ENCODE measurements at places on chromosomes 1 and 21. TPM values are rescaled to one million over a fixed set of nuclear protein-coding genes. Genes with fewer than 3 reads are reported as not detected.

FLG2 gene
- not detected for total RNA-seq

CRNN gene
- total RNA-seq: not detected

PLPPR4 gene
- 0.71 TPM for total RNA-seq

TSPEAR gene
- total RNA-seq: not detected

DNA sequence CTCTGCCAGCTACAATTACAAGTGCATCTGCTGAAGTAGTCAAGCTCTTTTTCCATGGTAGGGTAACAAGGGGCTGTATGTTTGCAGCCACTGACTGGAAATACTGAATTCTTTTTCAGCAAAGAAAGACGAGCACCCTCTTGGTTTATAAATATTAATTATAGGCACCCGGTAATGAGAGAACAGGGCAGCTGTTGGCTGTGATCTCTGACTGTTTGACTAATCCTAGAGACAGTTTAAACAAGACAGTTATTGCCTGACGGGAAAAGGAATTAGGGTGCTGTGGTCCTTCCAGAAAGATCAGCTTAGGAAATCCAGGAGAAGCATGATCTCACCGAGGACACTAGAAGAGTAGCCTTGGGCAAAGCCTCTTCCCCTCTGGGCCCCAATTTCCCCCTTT is 183.7 kb upstream of the ZC3H12A start:
- no peak for DNase-seq

DNA sequence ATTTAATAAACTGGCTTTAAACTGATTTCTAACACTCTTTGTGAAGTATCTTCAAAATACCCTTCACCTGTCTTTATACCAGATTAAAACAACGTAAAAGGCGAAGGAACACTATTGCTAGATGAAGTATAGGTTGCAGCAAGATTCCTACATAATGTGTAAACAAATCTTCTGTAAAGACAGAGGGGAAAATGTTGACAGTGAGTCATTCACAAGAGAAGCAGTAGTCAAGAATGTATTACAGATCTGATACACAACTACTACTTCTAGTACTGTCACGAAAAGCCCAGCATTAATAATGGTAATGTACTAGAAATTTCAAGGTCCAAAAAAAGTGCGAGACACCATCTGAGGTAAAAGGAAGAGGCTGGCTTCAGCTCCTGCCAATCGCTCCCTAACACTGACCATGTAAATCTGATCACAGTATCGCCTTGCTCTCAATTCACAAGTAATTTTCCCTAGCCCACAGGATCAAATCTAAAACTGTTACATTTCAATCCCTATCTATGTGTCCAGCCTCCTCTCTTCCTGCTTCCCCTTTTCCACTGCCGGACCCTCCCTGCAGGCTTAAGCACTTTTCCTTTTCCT is 290.4 kb downstream of the AKT3 start:
- DNase-seq: no peak

DNA sequence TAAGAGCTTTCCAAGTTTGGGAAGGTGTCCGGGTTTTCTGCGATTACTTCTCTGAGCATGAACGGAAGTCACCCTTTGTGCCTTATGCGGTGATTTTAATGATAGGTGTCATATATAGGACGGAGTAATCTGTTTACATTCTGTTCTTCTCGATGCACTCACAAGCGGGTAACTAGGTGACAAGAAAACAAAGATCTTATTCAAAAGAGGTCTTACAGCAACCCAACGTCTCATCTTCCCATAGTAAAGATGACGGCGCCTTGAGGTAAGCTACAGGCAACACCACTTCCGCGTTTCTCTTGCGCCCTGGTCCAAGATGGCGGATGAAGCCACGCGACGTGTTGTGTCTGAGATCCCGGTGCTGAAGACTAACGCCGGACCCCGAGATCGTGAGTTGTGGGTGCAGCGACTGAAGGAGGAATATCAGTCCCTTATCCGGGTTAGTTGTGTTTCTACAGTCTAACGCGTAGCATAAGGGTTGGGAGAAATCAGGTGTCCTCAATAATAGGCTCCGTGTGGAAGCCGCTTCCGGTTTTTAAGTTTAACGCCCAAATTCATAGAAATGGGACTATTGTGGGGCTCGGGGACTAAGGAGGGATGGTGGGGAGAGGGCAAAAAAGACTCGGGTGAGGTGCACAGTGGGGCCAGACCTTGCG is at the start of gene UFC1:
Gene UFC1 (plus strand): TSS at position 297 of the 656 bp plus-strand sequence. CDS start 20 bp downstream, at position 317.
- peak; percentile 88 for DNase-seq

DNA sequence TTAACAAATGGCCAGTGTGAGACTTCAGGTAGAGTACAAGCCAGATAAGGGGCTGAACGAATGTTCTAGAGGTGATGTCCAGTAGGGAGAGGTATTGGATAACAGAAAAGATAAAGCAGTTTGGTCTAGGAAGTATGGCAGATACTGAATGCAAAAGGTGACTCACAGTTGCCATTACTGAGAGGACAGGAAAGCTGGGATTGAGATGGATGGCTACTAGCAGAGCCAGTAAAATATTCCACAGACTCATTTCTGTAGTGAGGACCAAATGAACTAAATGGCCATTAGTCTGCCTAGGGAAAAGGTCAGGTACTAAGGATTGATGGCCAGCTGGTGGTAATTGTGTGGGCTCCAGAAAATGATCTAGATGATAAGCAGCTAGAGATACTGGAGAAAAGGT is 11.5 kb downstream of the MACO1 start:
- DNase-seq: no peak

GRCh38 chr1:178513278-178513983 is 522 bp downstream of the TEX35 start:
- peak; percentile 46 for DNase-seq

GRCh38 chr1:164261691-164262240 is 297.2 kb upstream of the PBX1 start:
- DNase-seq: no peak

- no peak for DNase-seq
These were observed 199.6 kb downstream of the TRABD2B start for GRCh38 chr1:47797575-47797974.

GRCh38 chr1:152497273-152497672 is 13.3 kb upstream of the LCE5A start:
- no peak for DNase-seq

GRCh38 chr1:205735218-205735617 is 14.8 kb downstream of the NUCKS1 start:
- DNase-seq: no peak

- no peak for DNase-seq
These were observed 59.6 kb downstream of the VPS26C start for GRCh38 chr21:37207441-37208009.

- DNase-seq: no peak
These were observed 500.3 kb upstream of the C1orf87 start for GRCh38 chr1:60573726-60574409.

GRCh38 chr1:11273595-11274234 is 717 bp downstream of the UBIAD1 start:
- DNase-seq: no peak

- DNase-seq: no peak
These were observed 35.8 kb upstream of the H6PD start for GRCh38 chr1:9198538-9199361.

GRCh38 chr1:113223546-113223945 is 150.5 kb downstream of the LRIG2 start:
- peak; percentile 68 for DNase-seq

- DNase-seq: no peak
These were observed 18.9 kb downstream of the HTR1D start for GRCh38 chr1:23198373-23198772.

- no peak for DNase-seq
These were observed 103.9 kb downstream of the EBNA1BP2 start for GRCh38 chr1:43067977-43068751.

DNA sequence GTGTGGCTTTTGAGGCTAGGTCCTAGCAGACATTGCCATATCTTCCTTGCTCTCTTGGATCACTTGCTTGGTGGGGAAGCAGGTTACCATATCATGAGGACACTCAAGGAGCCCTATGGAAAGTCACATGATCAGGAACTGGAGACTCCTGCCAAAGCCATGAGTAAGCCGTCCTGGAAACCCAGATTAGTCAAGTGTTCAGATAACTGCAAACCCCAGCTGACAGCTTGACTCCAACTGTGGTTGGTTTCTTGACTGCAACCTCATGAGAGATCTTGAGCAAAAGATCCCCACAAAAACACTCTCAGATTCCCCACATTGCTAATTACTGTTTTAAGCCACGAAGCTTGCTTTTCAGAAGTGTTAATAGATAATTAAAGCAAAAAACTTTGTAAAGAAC is 58.6 kb downstream of the CACNA1E start:
- no peak for DNase-seq

All from sigmoid colon (tissue), 7 donors.